Hippocampal formation (tissue), 2 donors: ENCODE measurements at places on chromosomes 16 and 17.

DNA sequence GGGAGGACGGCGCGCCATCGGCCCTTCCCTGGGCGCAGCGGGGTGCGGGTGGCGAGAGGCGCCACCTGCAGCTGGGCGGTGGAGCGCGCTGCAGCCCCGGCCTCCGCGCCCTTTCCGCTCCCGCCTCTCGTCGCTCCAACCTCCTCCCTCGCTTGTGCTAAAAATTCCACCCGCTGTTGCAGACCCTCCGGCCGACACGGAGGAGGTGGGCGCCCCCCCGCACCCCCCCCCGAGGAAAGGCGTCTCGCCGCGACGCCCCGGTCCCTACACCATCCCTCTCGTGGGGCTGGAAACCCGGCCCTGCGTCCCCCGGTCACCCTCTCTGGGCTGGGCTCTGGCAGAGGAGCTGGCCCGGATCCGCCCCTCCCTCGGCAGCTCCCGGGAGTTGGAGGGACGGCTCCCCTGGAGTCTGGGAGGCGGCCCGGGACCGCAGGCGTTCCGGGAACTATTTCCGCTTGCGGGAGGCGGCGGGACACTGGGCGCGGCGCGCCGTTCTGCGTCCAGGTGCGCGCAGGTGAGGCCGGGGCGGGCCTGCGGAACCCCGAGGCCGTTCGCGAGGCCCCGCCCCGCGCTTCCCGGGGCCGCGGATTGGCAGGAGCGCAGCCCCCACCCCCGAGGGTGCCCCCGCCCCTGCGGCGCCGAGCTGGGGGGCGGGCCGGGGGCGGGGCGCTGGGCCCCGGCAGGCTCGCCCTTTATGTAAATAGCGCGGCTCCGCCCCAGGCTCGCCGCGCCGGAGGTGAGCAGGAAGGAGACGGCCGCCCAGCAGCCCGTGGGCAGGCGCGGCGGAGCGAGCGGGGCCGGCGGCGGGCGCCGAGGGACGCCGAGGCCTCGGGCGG lies at the start of gene LLGL2:
Gene LLGL2, plus strand, starts transcription at position 728 of the 836 bp plus-strand sequence. CDS start 17,730 bp downstream, outside the sequence.
- DNase-seq = peak; percentile 63

GRCh38 chr16:69936252-69936651 lies 14.9 kb upstream of the CLEC18A start:
- no peak for DNase-seq

- no peak for DNase-seq
Measured at GRCh38 chr16:15770512-15770911, 86.3 kb downstream of the MYH11 start.

DNA sequence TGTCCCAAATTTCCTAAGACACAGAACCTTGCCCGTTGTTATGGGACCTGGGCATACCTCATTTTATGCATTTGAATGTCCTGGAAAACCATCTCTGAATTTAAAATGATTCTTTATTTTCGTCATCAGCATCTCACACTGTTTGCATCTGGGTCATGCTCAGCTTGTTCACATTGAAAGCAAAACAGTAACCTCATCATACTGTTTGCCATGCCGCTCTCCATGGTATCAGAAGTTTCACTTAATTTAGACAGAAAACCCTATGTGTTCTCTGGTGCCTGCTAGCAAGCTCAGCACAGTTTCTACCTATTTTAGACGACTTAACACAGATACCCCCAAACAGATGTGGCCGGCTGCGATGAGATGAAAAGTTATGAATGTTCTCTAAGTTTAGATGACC lies 292.1 kb downstream of the SNX29 start:
- DNase-seq = no peak

DNA sequence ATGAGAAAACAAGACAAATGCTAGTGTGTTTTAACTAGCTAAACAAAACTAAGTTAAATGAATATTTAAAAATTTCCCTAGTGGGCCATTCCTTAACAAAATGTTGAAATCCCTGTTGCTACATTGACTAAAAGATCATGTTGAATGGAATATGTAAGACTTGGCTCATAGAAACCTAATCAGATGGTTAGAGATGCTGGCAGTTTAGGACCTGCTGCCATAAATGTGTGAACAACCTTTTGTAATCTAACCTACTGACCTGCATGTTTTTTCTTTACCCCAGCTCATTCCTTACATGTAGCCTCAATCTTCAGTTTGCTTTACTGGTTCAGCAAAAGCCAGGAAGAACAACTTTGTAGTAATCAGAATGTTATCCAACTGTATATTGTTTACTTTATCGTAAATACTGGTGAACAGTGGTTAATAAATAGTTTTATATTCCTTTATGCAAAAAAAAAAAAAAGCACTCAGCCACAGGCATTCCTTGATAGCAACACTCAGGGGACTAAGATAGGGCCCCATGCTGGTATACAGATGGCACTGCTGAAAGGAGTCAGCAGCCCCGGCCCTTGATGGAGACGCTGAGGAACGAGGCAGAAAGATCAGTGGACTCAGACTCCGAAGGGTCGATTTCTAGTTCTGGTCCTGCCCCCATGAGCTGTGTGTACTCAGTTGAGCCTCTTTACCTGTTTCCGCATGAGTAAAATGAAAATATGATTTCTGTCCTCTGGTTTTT lies 78.2 kb downstream of the MARF1 start:
- DNase-seq = no peak

DNA sequence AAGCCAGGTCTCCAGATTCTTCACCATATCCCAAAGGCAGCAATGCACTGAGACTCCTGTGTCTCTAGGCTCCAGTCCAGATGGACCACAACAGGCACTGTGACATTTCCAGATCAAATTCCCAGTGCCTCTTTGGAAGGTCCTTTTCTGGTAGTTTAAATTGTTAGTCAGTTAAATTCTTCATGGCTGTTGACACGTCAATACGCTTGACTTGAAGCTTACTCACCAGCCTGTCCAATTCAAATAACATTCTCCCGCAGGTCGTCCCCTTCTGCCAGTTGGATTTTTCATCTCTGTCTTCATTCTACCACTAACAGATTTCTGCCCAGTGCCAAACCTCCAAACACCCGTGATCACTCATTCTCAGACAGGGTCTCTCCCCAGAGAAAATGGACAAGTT lies 86.7 kb downstream of the SHISA9 start:
- DNase-seq = no peak

DNA sequence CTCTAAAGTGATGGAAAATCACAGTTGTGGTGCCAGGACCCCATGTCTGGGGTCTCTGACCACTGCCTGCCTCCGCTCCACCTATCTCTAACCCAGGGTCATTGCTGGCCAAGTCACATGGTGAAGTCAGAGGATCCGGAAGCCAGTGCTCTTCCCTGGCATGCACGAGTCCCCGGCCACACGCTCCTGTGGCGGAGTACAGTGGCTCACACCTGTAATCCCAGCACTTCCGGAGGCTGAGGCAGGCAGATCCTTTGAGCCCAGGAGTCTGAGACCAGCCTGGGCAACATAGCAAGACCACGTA lies 21.5 kb upstream of the RBFOX3 start:
- no peak for DNase-seq

- peak; percentile 69 for DNase-seq
Measured at GRCh38 chr16:77971306-77972061, 50.9 kb upstream of the CLEC3A start.

DNA sequence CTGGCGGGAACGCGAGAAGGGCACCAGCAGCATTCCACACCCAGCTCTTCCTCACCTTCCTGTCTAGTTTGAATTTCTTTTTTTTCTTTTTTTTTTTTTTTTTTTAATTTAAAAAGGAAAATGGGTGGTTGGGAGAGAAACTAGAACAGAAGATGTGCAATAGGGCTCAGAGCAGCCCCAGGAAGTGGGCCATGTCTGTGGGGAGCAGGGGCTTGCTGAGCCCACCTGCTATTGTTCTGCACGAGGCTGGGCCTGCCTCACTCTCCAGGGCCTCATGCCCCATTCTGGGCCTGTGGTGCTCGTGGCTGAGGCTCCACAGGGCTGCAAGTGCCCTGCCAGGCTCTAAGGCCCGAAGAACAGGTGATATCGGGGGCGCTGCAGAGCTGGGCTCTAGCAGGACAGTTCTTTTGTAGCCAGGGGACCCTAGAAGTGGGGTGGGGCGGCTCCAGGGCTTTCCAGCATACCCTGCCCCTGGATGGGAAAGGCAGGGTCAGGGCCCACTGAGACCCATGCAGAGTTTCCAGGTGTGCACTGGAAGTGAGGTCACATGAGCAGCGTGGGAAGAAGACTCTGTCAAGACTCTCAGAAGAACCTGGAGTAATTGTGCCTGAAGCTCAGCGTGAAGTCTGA lies 12.4 kb downstream of the MRPL27 start:
- DNase-seq = no peak

DNA sequence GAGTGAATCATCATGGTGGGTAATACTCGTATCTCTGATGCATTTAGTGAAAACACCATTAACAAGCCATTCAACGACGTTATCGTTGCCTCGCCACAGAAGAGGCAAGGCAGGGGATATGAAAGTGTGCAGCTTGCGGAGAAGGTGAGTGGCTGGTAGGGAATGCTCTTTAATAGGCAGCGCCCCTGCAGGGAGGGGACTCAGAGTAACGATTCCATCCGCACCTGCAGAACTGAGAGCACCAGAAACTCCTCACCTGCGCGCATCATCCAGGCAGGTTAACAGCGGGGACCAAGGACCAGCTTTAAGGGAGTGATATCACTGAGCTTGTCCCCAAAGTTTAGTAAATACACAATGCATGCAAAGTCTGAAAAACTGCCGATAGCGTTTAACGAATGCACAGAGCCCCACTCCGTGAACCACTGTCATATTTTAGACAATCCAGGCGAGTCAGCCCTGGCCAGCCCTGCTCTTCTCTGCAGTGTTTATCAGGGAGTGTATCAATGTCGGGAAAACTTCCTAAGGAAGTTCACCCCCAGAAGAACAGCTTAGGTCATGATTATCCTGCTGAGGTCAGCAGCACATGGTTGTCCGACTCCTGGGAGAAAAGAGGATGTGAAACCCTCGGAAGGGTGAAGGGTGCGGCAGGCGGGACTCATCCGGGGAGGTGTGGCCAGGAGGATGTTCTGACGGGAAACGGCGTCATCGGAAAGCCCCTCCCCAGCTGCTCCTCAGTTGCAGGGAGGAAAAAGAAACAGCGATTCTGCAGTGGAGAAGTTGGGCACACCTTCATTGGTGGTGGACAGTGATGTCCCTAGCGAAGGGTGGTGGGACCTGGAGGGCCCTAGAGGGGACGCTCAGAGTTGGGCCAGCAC lies 68.5 kb upstream of the DNAH17 start:
- DNase-seq = peak; percentile 48

DNA sequence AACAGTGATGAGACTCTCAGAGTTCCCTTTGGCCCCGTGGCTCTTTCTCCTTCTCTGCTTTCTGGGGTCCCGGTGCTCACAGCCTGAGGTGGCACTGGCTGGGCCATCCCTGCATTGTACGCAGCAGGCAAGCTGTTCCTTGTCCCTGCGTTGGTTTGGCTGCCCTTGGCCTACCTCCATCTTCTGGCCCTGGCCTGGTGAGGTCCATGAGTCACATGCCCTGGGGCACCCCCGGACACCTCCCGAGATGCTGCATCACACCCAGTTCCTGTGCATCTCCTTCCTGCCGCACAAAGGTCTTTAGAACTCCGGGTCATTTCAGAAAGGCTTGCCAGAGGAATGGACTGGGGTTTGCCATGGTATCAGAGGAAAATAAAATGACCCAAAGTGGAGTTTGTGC lies 9.5 kb downstream of the SULT1A2 start:
- no peak for DNase-seq

- no peak for DNase-seq
Measured at GRCh38 chr16:25395528-25395927, 137.9 kb upstream of the ZKSCAN2 start.

GRCh38 chr16:85464383-85465305 lies 148.5 kb upstream of the GSE1 start:
- no peak for DNase-seq

DNA sequence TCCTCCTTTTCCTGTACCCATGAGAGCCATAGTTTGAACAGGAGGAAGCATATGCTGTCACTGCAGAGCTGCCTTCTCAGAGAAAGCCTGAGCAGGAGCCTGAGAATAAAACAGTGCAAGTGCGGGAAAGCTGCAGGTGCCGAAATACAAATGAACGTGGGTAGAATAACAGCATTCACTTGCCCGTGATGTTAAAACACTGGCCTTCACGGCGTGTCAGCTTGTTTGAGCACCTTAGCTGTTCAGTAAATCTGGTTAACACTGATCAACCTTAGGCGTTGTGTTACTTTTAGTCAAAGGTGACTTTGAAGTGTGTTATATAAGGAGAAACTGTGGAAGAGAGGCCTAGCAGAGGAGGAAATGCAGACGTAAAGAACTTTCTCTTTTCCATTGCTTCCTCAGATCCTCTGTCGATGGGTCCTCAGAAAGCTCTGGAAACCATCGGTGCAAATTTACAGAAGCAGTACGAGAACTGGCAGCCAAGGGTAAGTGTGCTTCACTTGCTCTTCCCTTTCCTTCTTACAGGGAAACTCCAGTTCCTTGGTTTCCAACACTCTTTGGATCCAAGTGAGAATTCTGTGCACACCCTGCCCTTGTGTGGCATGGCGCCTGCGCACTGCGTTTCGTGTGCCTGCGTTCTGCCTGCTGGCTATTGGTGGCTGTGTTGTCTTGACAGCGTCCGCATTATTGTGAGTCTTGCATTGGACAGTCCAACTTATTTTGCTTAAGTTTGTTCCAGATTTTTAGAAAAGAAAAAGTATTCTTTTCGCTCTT lies 98.9 kb downstream of the RPTOR start:
- DNase-seq = no peak

DNA sequence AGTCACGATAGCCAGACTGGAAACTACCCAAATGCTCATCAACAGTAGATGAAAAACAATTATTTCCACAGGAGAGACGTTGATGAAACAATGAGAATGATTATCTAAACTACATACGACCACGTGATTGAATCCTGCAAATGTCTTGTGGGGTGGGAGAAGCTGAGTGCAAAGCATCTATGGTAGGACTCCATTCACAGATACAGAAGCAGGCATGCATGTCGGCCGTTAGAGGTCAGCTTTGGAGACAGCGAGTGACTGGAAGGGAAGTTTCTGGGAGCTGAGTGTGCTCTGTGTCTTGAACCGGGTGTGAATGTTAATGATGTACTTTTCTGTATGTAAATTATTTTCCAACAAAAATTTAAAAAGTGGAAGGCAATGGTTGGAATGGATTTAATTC lies 71.5 kb upstream of the DNAJA2 start:
- no peak for DNase-seq

- no peak for DNase-seq
Measured at GRCh38 chr16:8955828-8956227, 7.9 kb downstream of the USP7 start.

DNA sequence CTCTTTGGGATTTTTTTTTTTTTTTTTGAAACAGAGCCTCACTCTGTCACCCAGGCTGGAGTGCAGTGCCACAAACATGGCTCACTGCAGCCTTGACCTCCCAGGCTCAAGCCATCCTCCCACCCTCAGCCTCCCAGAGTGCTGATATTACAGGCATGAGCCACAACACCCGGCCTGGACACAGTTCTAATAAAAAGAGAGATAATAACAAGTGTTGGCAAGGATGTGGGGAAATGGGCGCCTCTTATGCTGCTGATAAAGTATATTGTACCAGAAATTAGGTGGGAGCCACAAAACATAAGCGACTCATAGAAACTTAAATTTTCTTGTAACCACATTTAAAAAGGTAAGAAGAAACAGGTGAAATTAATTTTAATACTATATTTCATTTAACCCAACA lies 50.4 kb upstream of the FA2H start:
- DNase-seq = no peak

GRCh38 chr16:55030944-55031343 lies 100.3 kb downstream of the IRX5 start:
- no peak for DNase-seq
